Stimulated activated CD4-positive, alpha-beta T cell treated with anti-CD3 and anti-CD28 coated beads, Interleukin-15, amount 100 ng/mL, for 1 hour (primary cell): ENCODE measurements at places on chromosomes 7 and 10.

DNA sequence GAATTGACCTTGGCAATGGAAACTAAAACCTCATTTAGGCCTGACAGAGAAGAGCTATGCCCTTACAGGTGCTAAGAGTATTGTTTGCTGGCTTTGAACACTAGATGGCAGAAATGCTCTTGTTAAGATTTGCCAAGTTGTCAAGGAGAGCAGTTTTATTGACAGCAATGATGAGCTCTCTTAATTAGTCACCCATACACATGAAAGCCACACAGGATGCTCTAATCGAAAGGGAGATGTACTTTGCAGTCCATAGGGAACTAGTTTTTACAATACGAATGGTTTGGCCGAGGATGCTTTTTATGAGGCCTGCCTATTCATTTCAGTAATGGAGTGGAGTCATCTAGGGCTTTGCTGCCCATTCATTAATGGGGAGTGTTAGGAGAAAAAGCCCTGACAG, 45.4 kb upstream of the MBL2 start:
- no peak for DNase-seq

- no peak for DNase-seq
Observed at GRCh38 chr7:134783294-134784069, 4.0 kb downstream of the CALD1 start.

DNA sequence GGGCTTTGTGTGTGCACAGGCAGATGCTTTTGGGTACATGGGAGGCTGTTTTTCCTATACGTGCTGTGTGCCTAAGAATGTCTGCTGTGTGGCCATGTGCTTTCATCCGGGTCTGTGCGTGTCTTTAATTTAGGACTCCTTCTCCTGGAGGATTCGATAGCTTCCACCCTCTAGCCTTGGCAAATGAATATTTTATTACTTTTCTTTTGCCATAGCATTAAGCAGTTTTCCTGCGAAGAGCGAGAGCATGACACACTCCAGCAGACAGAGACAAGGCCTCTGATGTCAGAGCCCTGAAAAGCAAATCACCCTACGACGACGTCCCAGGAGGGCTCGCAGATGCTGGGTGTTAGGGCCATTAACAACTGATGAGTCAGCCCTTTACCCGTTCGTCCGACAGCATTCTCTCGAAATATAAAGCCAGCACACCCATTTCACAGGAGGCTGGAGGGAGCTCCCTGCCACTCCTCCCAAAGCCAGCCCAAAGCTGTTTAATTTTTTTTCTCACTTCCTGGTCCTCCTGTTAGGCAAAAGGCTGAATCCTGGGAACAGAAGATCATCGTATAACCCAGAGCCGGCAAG, 311.3 kb upstream of the ZMIZ1 start:
- no peak for DNase-seq

DNA sequence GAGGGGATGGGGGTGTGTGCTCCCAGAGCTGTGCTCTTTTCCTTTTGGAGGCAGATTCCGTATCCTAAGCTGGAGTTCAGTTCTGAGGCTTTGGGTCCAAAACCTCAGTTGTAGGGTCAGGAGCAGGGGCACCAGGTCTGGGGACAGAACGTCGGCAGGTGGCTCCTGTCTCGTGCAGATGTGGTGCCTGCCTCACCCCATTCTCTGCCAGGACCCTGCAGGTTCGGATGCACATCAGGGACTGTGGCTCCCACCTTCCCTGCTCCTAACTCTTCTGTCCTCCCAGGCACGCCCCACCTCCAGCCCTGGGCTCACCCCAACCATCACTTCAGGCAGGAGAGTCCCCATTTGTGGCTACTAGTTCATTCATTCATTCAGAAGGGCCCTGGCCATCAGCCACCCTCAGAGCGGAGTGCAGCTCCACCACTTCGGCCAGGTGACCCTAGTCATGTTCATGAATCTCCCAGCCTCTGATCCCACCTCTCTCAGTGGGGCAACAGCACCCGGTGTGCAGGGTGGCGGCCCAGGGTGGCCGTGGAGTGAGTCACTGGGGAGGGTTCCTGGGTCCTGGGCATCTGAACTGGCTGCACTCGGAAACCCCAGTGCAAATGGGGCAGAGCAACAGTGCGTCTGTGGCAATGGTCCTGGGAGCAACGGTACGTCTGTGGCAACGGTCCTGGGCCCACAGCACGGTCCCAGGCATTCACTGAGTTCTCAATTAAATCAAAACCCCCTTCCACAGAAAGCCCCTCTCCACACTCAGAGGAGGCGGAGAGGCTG, 100.8 kb upstream of the FAM20C start:
- DNase-seq: no peak

- DNase-seq: peak; percentile 72
Observed at GRCh38 chr7:17298102-17298839, at the start of gene AHR. Gene AHR (plus strand): TSS chr7:17298652. CDS start chr7:17299265, 613 bp downstream.

DNA sequence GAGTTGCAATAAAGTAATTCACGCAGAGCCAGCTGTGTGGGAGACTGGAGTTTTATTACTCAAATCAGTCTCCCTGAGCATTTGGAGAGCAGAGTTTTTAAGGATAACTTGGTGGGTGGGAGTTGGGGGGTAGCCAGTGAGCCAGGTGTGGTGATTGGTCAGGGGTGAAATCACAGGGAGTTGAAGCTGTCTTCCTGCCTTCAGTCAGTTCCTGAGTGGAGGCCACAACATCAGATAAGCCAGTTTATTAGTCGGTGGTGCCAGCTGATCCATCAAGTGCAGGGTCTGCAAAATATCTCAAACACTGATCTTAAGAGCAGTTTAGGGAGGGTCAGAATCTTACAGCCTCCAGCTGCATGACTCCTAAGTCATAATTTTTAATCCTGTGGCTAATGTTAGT, 3.3 kb upstream of the CYP51A1 start:
- no peak for DNase-seq

DNA sequence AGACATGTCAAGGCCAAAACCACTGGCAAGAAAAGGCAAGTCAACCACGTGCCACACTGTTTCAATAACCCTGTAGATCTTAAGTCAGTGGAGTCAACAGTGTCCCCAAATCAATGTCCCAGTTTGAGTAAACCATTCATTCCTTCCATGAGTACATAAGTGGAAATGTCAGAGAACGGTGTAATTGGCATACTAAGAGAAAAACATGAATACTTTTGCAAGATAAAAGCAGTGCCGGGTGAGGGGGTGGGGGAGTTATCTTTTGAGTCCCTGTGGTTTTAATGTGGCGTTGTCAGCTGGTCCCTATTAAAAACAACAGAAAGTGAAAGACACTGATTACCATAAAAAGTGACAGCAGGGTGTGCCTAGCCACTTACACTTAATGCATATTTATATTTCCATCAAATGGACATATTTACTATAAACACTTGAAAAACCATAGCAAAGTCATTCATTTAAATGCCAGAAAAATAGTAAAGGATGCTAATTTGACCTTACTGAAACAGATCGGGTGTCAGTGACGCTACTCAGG, 37.8 kb downstream of the RSU1 start:
- no peak for DNase-seq

DNA sequence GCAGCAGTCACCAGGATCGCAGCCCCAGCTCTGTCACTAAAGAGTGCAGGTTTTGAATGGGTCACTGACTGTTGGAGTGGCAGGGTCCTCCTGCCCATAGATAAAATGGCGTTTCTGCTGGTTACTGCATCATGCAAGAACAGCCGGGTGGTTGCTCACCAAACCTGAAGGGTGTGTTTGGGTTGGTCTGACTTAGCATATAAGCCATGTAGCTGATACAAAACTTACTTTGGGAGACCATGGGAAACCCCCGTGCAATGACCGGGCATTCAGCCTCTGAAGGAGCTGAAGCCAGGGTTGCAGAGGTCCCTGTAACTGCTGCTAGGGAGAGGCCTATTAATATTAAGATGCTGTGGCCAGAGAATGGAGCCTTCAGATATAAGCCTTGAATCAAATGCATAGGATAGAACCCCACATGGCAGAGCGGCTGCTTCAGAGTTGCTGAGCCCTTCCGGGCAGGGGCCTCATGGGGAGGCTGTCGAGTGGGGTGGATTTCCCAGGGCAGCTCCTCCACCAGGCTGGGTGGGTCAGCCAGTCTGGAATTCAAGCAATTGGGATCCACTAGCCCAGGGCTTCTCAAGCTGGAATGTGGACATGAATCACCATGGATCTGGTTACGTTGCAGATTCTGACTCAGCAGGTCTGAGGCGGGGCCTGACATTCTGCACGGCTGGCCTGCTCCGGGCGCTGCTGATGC, 70.9 kb upstream of the CTBP2 start:
- DNase-seq: no peak

DNA sequence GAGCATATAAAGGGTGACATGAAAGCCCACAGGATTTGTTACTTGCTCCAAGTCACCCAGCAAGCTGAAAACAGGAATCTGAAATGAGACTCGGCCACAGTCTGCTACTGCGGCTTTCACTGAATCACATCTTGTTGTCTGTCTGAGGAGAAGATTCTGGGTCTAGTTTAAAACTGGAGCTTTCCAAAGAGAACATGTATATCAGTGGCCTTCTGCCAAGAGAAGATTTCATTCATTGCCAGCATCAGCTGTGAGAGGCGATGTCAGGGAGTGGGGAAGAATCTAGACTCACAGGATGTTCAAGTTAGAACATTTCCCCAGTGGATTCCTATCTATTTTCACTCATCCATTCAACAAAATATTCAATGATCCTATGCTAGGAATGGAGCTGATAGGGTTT, 122.8 kb downstream of the GALNT17 start:
- no peak for DNase-seq

DNA sequence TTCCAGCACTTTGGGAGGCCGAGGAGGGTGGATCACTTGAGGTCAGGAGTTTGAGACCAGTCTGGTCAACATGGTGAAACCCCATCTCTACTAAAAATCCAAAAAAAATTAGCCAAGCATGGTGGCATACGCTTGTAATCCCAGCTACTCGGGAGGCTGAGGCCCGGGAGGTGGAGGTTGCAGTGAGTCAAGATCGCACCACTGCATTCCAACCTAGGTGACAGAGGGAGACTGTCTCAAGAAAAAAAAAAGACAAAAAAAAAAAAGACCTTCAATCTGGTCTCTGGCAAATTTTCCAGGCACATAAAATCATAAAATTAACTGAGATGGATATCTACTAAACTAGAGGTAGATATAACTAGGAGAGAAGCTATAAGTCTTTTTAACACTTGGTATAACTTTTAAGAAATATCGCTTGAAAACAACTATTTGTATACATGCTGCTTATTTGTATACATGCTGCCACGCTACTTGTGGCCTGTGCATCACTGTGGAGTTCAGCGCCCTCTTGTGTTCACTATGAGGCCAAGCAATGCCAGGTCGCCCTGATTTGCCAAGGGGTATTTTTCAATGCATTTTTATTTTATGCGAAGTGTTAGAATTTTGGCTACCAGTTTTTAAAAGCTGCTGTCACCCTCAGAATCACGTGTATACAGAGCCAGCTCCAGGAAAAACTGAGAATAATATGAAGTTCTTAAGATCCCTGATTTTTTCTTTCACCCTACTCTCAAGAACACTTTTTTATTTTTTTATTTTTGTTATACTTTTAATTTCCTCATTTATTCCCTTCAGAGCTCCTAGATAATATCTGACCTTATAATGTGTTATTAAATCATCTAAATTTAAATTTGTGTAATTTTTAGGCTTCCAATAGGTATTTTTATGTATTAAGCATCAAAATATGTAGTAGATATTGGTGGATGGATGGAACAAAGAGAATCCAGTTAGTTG, 26.7 kb downstream of the CYCS start:
- no peak for DNase-seq

GRCh38 chr7:8389593-8390261, 43.7 kb upstream of the NXPH1 start:
- no peak for DNase-seq

DNA sequence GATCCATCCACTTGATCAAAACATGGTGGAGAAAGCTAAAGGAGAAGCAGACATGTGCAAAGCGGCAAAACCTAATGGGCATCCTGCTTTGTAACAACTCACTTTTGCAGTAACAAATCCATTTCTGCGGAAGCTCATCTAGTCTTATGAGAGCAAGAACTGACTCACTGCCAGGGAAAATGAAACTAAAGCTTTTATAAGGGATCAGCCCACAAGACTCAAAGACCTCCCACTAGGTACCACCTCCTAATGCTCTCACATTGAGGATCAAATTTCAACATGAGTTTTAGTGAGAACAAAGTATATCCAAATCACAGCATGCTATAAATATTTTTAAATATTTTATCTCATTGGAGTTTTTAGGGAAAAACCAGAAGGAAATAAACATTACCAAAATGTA, 120.1 kb upstream of the GNAI1 start:
- DNase-seq: no peak

DNA sequence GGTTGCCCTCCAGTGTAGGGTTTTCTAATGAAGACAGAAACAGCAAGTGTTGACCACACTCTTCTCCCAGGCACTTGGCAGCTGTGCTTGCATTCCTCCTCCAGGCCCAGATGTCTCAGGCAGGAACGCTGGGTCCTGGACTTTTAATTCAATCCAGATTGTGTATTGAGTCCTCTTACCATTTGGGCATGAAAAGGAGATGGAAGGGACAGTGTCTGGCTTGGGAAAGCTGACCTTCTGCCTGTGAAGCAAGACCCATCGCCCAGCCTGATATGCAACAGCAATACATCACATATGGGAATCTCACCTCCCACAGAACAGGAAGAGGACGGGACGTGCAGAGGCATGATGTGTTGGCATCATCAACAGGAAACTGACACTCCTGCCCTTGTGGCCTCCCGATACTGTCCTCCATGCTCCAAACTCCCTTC, 174.4 kb upstream of the LYZL2 start:
- no peak for DNase-seq

GRCh38 chr10:112583236-112583939, 136.4 kb downstream of the VTI1A start:
- DNase-seq: no peak
